GM06990 (cell line): ENCODE measurements at places on chromosomes 2 and 18.

DNA sequence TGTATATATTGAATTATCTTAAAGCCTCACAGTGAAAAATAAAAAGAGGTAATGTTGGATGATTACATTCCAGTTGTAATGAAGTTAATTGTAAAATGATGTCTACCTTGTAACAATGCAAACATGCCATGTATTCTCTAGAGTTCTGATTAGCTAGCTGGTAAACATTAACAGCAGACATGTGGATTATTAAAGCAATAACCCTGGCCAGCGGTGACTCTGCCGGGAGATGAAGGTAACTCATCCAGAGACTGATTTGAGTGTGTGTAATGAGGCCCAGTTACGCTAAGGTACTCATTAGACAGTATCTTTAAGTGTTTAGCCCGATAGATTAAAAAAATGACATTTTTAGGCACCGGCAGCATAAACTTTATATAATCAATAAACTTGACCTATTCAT is 79.6 kb upstream of the REV1 start:
- DNase-seq, result no peak

DNA sequence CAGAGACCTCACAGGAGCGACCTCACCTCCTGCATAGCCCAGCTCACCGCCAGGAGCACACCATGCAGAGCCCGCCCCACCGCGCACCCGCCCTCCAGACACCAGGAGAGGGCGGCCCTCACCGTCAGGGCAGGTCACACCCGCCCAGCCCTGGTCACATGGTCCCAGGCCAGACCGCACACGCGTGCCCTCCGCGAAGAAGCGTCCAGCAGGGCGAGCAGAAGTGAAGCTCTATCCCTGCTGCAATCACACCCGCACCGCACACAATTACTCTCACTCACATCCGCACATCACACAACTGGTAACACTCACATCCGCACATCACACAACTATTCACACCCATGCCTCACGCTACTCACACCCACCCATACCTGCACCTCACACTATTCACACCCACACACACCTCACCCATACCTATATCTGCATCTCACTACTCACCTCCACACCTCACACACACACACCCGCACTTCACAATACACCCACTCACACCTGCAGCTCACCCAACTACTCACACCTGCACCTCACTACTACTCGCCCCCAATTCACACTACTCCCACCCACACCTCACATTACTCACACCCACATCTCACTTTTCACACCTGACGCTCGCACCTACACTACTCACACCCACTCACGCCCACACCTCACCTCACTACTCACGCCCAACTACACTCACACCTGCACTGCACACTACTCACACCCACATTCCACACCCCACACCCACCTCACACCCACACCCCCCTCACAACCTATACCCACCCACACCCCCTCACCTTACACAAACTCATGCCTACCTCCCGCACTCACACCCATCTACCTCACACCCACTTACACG is 242.0 kb downstream of the HDAC4 start:
- no peak for DNase-seq

DNA sequence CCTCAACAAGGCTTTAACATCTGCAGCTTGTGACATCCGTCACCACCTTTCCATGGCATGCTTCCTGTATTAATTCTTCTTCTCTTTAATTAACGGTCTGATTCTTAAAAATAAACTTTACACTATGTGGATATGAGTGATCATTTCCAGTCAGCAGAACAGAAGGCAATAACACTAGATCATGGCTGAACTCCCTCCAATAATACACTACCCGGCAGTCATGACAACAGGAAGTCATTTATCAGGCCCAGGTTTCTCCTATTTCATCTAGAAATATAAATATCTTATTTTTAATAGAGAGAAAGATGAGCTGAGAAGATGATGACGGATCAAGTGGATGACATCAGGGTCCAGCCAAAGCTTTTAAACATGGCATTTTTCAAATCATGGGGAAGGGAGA is 792.2 kb downstream of the SLC4A3 start:
- no peak for DNase-seq

- DNase-seq, result no peak
Measured at GRCh38 chr18:45688833-45689232, 35.1 kb upstream of the SLC14A1 start.

- DNase-seq, result no peak
Measured at GRCh38 chr2:131493199-131493968, 1.2 kb upstream of the MZT2A start.

- no peak for DNase-seq
Measured at GRCh38 chr2:161436411-161436810, 20.3 kb downstream of the TBR1 start.
